Occipital lobe (tissue), 3 donors: ENCODE measurements at places on chromosomes 12 and 14.

DNA sequence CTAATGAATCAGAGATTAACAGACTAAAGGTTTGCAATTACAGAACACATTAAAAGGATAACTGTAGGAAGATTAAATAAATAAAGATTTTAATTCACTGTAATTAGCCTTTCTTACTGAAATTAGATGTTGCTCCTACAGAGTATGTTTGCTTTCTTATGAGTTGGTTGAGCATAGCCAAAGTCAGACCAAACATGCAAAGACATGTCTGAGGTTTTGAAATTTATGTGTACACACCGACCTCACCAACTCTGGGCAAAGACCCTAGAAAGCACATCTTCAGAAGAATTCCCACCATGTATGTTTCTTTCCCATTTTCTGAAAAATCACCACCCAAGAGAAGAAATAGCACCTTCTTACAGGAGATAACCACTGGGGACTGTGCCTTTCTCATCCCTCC, 159.2 kb downstream of the PAX9 start:
- no peak for DNase-seq

DNA sequence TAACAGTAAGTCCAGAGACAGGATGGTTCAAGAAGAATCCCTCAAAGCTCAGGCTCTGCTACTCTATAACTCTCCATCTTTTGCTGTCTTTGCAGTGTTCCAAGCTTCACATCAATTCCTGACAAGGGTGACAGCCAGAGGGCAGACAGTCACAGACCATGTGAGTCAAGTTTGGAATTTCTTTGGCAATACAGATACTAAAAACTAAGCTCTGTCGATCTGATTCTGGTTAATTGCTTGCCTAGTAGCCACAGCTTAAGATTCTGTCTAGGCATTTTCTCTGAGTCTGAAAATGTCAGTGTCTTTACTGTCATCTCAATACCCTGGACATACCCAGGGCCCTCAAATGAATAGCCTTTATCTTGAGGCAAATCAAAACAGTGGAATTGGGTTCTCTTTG, 153.7 kb downstream of the CEP128 start:
- no peak for DNase-seq

- no peak for DNase-seq
Observed at GRCh38 chr12:90970471-90970870, 15.5 kb upstream of the CCER1 start.

- no peak for DNase-seq
Observed at GRCh38 chr12:61566183-61566582, 694.0 kb upstream of the USP15 start.

- no peak for DNase-seq
Observed at GRCh38 chr12:1050059-1050707, 59.2 kb downstream of the ERC1 start.

GRCh38 chr12:26431211-26431610, 235.8 kb downstream of the SSPN start:
- no peak for DNase-seq

GRCh38 chr12:116508145-116509121, 50.7 kb upstream of the MAP1LC3B2 start:
- DNase-seq: no peak

DNA sequence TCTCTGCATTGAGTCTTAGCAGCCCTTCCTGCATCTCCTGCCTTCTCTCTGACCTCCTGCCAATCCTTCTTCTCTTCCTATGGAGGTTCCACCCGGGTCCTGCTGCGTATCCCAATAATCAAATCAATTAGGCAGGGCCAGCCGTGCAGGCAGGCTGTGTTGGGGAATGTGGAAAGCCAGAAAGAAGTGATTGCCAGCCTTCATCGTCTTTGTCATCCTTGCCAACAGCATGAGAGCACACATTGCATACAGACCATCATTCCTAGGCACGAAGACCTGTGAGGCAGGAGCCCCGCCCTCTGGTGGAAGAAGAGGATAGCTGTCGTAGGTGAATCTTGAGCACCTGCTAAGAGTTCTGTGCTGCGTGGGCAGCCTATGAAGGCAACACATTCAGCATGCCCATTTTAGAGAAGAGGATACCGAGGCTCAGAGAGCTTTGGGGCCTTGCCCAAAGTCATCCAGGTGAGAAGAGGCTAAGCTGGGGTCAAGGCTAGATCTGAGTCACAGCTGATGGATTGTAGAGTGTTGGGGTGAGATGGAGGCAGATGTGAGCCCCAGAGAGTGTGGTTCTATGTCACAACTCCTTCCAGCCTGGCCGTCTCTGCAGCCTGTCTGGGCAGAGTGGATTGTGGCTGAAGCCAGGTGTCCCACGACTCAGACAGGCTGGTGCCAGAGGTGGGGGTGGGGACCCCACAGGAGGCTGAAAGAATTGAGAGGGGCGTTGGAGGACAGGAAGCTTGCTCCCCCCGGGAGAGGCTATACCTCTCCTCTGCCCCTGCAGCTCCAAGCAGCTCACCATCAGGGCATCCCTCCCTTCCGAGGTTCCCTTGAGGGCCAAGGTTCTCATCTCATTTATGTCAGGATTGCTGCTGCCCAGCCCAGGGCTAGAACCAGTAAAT, 12.7 kb downstream of the C14orf132 start:
- DNase-seq: no peak

DNA sequence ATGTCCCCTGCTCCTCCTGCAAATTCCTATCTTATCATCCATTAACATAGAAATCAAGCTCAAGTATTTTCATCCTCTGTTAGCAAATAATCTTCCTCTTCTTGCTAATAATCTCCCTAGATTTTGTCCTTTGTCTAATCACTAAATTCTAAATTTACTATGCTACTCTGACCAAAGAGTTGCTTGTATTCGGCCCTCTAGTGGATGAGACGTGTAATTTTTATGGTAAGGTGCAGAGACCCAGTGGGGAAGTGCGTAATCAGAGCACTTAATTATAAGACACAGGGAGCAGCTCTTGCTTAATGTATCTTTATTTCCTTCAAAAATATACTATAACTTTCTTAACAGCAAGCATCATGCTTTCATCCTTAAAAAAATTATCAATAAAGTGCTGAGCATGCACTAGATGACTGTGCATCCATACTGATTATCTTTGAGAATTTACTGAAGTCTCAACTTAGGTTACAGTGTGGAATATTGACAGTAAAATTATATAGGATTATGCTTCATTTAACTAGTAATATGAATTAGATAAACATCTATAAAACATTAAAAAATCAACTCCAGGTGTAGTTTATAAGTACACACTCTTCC, 212.6 kb downstream of the SLC16A7 start:
- no peak for DNase-seq

GRCh38 chr14:59826150-59826549, 44.4 kb downstream of the RTN1 start:
- DNase-seq: no peak

GRCh38 chr14:89207925-89208328, 209.1 kb downstream of the FOXN3 start:
- no peak for DNase-seq

- no peak for DNase-seq
Observed at GRCh38 chr14:103129301-103130016, 6.2 kb downstream of the TNFAIP2 start.

- no peak for DNase-seq
Observed at GRCh38 chr14:52312931-52313355, 1.2 kb upstream of the PTGER2 start.

- DNase-seq: no peak
Observed at GRCh38 chr12:90619943-90620342, 335.0 kb downstream of the CCER1 start.

DNA sequence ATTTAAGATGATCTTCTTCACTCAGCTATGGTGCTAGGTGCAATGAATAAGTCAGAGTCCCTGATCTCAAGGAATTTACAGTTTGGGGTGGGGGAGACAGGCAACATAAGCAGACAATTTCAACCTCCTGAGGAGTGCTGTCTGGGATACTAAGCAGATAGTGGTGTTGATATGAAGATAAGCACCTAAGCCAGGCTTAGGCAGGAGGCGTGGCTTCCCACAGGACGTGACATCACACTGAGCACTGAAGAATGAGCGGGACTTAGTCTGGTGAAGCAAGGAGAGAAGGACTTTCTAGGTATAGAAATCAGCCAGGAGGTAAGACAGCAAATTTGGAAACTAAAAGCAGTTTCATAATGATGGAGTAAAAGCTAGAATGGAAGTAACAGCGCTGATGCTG, 6.8 kb downstream of the PRPH start:
- DNase-seq: no peak

- DNase-seq: no peak
Observed at GRCh38 chr12:92068459-92068858, 77.2 kb downstream of the BTG1 start.

DNA sequence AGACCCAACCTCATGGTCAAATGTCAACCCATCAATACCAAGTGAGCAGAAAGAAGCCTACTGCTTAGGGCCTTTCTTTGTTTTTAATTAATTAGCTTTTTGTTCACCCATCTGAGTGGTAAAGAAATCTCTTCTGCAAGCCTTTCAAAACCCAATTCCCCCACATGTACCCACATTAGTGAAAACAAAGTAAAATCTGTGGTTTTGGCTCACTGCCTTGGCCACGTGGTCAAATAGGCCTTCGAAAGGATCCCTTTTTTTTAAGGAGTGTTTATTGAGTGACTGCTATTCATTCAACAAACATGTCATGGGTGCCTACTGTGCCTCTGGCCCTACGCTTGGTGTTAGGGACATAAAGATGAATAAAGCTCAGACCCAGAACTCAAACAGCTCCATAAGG, 160.1 kb downstream of the NUAK1 start:
- DNase-seq: no peak

GRCh38 chr14:59123975-59124374, 64.5 kb upstream of the DAAM1 start:
- DNase-seq: no peak

DNA sequence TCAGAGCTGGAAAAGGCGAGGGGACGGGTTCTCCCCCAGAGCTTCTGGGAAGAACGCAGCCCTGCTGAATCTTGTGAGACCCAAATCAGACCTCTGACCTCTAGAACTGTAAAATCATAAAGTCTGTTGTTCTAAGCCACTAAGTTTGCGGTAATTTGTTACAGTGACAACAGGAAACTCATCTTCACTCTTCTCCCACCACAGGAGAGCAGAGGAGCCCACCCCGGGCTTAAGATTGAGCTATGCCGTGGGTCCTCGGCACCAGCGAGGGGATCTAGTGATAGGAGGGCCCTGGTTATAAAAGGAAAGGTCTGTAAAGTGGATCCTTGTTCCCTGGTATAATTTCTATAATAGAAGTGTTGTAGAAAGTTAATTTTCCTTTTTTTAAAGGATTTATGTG, 7.6 kb downstream of the MLXIP start:
- no peak for DNase-seq

GRCh38 chr12:26617513-26617912, 215.5 kb downstream of the ITPR2 start:
- DNase-seq: no peak

DNA sequence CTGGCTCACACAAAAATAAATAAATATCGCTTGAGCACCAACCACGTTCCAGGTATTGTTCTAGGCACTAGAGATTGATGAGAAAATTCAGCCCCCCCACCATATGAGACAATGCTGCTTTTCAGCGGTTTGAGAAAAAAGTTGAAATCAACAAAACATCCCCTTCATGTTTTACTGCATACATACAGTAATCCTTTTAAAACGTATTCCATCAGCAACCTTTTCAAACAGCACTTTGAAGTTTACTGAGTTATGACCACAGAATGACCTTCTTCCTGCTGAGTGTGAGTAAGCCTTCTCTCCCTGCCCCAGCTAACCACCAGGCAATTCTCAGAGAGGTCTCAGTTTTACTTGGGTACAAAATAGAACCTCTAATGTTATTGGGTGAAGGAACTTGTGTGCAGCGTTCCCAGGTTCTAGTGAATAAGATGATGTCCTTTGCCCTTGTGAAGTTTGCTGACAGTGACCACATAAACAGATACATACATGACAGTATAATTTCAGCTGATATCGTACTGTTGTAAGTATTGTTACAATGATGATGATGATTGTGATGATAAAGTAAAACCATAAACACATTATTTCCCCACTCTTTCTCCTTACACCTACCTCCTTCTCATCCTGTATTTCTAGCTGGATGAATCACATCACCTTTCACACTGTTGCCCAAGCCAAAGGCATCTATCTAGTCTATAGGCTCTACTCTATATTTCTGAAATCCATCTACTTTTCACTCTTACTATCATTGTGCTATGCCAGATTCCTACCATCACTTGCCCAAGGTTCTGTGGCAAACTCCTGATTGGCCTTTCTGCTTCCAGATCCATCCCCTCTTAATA, 124.4 kb upstream of the KRR1 start:
- DNase-seq: no peak

DNA sequence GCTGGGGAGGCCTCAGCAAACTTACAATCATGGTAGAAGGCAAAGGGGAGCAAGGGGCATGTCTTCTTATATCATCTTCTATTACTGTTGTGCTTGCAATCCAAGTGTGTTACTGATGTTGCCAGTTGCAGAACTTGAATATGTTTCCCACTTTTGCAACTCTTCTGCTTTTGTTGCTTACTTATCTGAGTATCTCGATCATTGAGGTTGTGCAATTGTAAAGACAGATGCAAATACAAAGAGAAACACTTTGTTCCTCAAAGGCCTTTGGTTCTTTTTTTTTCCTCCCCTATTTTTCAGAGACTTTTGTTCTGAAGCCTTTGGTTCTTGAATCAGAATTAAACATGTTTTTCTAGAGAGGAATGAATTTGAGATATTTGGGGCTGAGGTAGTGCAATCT, 3.7 kb upstream of the COX8C start:
- no peak for DNase-seq

GRCh38 chr12:52715416-52715815, 12.1 kb upstream of the KRT77 start:
- no peak for DNase-seq

DNA sequence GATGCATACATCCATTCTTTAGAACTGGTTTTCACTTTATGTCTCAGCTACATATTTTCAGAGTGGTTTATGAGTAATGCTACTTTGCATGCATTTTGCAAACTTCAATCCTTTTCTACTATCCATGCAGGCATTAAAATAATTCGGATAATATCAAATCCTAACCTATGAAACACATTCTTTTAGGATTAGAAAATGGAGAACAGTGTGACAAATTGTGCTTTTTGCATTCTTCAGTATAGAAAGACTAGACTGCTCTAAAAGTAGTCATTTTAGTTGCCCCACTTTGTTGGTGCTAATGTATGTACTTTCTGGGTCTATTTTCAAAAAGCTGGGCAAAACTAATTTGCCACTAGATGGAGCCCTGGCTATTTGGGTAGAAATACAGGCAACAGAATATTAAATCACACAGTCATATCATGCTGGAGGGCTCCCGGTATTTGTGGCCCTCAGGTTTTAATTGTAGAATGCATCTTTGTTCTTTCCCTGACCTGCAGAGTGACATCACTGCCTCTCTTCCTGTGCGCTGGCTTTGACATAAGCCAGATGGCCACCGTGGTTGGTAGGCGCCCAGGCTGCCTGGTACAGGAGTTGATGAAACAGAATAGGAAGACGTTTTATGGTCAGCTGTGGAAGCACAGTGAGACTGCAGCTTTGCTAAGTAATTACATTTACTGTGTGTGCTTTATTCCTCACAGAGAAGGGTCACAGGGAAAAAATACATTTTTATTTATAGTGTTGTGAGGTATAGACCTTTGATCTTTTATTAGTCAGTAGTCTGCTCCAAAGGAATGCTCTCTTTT, 28.1 kb downstream of the MSRB3 start:
- DNase-seq: no peak
